ENCODE measurements at places on chromosomes 3 and 15.

- DNase-seq, result no peak
These were observed 10.6 kb downstream of the IL17RB start for GRCh38 chr3:53856964-53857363.

- no peak for DNase-seq
These were observed 264.0 kb upstream of the NSMCE3 start for GRCh38 chr15:29533647-29534046.

DNA sequence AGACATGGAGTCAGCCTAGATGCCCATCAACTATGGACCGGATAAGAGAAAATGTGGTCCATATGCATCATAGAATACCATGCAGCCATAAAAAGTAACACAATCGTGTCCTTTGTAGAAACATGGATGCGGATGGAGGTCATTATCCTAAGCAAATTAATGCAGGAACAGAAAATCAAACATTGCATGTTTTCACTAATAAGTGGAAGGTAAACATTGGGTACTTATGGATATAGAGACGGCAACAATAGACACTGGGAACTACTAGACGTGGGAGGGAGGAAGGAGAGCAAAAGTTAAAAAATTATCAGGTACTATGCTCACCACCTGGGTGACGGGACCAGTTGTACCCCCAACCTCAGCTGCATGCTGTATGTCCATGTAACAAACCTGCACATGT is 2.5 kb downstream of the PLD1 start:
- DNase-seq, result no peak

DNA sequence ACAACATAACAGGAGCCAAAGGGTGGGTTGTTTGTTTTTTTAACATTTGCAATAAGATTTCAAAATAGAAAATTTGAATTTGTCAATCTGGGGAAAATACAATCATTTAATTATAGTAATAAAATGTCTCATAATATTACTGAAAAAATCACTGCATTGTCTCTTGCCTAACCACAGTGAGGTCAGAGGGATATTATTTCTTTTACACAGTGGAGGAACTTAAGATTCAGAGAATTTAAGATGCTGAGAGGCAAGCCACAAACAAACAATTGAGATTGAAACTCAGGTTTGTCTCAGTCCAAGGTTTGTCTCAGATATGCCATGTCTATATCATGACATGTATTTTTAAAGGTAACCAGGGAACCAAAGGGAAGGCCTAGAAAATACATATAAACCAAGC is 428.7 kb downstream of the FOXP1 start:
- no peak for DNase-seq

DNA sequence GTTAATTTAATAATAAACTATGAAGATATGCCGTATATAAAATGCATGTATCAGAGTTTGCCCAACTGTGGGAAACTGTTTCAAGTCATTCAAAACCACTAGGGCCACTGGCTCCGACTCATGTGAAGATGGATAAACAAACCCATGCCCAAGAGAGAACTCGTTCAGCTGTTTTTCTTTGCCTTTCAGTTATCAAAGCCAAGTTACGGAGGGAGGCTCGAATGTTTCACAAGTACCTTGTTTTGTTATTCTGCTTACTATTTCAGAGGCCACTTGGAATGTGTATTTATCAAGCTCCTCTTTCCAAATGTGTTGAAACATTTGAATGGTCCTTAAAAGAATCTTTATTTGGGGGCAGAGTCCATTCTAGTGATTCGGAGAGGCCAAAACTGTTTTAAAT is 82.1 kb downstream of the DUT start:
- DNase-seq, result no peak

Measured in stimulated activated CD4-positive, alpha-beta T cell treated with anti-CD3 and anti-CD28 coated beads, Interleukin-1b, Interleukin-23, amount 100 ng/mL, for 48 hours (primary cell).